GDM1 (cell line): ENCODE measurements at places on chromosomes 1 and 21.
A peak's percentile ranks its signal among the peaks of the same experiment; 100 is the strongest.

DNA sequence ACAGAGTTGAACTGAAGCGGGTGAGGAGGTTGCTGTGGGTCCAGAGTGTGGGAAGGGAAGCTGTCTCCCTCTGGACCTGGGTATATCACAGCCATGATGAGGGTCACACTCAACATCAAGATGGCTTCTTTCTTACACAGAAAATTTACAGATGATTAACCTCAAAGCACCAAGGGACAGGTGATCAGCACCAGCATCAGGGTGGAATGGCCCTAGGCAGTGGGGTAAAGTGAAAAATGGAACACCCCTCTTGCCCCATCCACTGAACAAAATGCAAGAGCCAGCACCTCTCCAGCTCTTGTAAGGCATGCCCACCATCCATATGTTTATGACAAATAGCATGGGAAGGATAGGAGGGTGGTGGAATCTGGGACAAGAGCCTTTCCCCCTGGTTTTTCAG, 40.3 kb downstream of the HSD3B1 start:
- DNase-seq = no peak

DNA sequence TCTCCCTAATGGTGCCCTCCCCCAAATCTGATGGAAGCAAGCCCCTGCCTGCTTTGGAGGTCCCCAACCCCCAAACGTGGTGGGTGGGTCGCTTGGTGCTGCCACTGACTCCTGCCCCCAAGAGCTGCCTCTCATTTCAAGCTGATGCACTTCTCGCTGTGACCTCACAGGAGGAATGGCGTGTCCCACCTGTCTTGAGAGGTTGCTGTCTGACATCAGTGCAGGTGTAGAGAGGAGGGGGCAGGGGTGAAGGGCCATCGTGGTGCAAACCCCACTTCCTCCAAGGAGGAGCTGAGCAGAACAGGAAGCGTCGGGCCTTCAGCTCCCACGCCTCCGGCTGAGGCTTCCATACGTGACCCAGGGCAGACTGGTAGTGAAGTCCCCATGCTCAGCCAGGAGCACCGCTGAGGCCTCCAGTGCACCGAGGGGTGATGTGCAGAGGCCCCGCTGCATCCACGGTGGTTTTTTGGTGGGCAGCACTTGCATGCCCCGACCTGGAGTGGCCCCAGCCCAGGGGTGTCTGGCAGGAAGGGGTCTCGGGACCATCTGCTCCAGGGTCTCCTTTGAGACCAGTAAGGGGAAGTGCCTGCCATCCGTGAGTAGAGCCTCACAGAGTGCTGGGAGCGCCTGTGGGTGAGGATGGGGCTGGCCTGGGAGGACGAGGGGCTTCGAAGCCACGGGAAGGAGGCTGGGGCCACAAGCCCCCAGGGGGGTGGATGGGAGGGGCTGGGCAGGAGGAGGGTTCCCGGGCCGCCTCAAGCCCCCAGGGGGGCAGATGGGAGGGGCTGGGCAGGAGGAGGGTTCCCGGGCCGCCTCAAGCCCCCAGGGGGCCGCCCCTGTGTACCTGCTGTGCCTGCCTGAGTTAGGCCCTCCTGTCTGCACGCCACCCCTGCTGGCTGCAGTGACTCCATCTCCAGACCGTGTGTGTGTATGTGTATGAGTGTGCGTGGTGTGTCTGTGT, 39.8 kb downstream of the WDR4 start:
- no peak for DNase-seq

DNA sequence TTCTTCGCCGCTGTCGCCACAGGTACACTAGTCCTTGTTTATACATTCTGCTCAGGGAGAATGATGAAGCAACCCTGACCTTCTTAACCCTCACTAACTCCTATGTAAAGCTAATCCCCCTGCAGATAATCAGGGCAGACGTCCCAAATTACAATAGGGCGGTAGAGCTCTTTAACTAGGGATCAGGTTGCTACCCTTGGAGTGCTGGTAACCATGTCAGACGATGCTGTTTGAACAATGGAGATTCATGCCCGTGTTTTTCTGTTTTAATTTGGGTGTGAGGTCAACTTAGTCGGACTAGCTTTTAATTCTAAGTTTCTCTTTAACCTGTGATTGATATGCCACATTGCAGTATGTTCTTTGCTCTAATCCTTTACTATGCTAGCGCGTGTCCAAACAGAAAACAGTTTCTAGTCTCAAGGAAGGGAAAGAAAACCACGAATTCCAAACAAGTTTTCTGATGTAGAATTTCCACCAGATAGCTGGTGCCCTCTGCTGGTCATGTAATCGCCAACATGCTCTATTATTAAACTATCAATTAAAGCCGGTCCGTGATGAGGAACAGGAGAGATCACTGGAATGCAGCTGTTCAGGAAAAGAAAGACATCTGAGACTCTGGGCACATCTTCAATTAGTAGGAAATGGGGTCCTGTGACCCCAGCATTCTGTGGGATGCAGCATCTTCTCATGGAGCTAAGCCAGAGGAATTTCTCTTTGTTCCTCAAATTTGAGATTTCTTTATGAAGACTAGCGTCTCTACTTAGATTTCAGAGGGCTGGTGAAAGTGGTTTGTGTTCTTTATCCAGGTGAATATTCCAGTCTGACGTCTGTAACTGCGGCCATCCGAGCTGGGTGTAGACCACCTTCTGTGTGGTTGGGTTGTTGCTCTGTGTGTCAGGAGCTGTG, 18.3 kb upstream of the VAMP3 start:
- DNase-seq = peak; percentile 29

DNA sequence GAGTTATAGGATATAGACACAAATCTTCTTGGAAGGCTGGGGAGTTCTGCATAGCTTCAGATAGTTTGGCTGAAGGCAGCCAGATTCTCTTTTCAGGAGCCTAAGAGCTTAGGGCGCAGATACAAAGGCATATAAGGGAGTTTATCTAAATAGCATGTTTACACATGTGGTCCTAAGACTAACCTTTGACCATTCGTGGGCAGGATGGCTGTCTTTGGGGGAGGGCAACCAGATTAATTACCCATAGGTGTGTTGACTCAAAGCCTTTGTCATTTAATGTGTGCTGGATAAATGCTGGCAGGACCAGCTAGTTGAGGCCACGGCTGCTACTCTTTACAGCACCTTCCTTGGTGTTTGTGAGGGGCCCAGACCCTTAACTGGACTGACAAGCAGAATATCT, 71.8 kb downstream of the IER5 start:
- no peak for DNase-seq

- no peak for DNase-seq
These were observed 1.2 kb downstream of the EFNA1 start for GRCh38 chr1:155128755-155129473.

GRCh38 chr1:25900219-25900618, 6.0 kb downstream of the STMN1 start:
- DNase-seq = no peak

GRCh38 chr1:77014073-77014788, 147.0 kb downstream of the ST6GALNAC5 start:
- no peak for DNase-seq

GRCh38 chr1:91643431-91643830, 142.8 kb downstream of the CDC7 start:
- DNase-seq = no peak

GRCh38 chr21:15063081-15063813, 1.6 kb downstream of the NRIP1 start:
- DNase-seq = no peak

GRCh38 chr1:115476616-115477015, 138.6 kb upstream of the NGF start:
- no peak for DNase-seq

GRCh38 chr1:91600431-91601337, 100.0 kb downstream of the CDC7 start:
- DNase-seq = no peak

DNA sequence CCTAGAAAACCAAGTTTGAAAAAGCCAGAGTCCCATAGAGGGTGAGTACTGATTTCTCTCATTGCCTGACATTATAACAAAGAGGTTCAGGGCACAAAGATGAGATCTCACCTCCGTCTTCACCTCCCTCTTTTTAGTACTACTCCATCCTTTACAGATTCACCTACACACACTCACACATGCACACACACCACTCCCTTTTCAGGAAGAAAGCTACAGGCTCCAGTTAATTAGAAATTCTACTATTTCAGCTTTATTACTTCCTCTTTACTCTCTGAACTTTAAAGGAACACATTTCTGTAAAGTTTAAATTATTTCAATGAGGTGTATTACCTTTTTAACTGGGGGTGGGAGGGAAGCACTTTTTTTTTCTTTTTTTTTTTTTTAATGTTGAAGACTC, 59.6 kb upstream of the PRDX6 start:
- no peak for DNase-seq

DNA sequence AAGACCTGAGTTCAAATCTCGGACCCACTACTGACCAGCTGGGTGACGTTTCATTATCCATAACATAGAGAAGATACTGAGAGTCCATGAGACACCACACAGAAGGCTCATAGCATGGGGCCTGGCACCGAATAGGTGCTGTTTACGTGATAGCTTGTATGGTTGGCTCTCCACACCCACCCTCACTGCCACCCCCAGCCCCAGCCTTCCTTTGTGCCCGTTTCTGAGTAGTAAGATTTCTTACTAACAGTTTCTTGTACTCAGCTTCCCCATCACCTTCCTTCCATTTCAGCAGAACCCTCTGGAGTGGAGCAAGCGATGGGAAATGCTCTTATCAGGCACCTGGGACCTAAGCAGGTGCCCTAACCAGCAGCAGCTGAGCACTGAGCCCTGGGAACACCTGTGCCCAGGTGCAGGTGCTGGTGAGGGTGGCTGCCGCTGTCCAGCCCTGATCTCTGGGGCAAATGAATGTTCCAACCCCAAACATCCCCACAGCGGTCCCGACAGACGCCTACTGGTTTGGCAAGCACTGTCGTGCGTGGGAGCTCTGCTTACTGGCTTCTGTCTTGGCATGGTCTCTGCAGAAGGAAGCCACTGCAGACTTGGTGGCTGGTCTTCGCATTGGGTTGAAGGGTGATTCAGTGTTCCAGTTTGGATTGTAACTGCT, 225.4 kb downstream of the CAMTA1 start:
- DNase-seq = no peak

DNA sequence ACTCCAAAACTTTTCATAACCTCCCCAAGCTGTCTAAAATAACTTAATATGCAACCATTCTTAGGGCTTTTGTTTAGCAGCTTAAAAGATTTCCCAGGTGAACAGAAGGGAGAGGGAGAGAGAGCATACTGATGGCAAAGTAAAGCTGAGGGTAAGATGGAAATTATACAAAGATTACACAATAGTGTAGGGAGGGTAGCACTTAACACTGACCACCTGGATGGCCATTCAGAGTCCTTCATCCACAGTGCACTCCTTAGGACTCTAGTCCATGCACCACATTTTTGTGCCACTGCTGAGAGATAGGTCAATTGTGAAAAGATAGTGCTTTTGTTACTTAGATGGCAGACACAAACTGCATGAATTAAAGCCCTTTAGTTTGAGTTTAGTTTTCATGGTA, 574.6 kb downstream of the LMO4 start:
- no peak for DNase-seq

DNA sequence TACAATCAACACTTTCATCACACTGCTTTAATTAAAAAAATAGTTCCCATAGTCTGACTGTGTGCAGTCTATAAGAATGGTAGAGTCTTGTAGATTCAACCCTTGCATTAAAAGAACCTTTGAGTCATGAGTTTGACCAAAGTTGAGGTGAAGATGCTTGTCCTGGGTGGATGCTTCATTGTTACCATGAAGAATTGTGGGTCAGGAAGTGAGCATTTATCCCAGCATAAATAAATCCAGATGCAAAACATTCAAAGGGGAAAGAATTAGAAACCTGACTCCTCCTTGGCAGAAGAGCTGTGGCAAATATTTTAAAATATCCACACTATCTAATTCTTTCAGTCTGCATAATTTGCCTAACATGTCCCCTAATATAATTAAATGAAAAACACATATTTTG, 72.9 kb upstream of the SPAG17 start:
- no peak for DNase-seq

DNA sequence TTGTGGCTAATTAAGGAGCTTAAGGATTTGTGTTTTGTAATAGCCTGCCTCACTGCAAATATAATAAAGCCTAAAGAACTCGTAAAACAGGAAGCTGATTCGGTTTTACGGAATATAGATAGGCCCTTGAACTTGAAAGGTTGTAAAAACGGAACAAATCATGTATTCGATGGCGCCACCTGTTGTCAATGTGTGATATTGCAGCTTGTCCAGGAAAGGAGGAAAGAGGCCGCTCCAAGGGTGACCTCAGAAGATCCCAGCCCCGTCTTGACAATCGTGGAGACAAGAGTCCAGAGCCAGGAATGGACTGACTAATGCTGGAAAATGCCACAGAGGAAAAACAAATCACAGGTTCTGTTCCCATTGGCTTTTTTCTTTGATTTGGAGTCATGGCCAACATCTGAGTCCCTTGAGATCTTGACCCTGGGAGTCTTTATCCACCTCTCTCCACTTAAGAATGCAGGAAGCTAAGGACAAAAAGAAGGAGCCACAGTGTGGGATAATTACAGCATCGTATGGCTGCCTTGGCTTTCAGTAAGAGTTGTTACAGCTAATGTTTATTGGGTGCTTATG, 7.0 kb upstream of the IGSF21 start:
- DNase-seq = peak; percentile 11

- no peak for DNase-seq
These were observed 36.9 kb upstream of the RGS1 start for GRCh38 chr1:192538407-192539296.

DNA sequence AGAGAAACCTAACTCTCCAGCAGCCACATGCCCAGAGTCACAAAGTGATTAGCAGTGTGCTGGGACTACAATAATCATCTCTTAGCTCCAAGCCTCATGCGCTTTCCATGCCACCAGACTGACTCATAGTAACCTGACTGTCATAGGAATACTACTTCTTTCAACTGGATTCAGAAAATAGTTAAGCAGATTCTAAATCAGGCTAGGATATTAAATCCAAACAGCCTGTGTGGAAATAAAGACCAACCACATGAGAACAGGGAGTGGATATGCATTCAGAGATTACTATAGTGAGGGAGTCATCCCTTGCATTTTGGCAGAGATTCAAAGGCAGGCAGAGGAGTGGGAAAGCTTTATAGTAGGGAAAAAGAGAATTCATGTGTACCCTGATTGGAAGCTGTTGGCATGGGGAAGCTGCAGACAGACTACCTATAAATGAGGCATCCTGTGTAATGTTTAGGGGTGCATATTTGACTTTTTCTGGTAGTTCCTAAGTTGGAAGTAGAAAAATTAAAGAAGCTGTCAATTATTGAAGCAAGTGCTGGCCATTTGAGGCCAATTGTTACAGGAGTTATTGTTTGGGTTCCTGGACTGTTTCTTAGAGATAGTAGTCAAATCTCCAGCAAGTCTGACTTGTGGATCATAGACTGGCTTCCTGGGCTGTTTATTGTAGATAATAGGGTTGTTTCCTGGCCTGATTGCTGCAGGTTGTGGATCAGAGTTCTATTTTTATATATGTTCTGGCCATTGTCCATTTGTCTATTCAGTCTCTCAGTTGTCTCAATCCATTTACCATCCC, 31.7 kb upstream of the DNAH14 start:
- no peak for DNase-seq

GRCh38 chr21:25691976-25692375, 42.7 kb downstream of the ATP5PF start:
- DNase-seq = no peak
